Fibroblast of skin of scalp (primary cell): ENCODE measurements at places on chromosomes 2 and 18.
A peak's percentile ranks its signal among the peaks of the same experiment; 100 is the strongest.

GRCh38 chr2:214130114-214130513 lies 280.7 kb upstream of the VWC2L start:
- DNase-seq = no peak

DNA sequence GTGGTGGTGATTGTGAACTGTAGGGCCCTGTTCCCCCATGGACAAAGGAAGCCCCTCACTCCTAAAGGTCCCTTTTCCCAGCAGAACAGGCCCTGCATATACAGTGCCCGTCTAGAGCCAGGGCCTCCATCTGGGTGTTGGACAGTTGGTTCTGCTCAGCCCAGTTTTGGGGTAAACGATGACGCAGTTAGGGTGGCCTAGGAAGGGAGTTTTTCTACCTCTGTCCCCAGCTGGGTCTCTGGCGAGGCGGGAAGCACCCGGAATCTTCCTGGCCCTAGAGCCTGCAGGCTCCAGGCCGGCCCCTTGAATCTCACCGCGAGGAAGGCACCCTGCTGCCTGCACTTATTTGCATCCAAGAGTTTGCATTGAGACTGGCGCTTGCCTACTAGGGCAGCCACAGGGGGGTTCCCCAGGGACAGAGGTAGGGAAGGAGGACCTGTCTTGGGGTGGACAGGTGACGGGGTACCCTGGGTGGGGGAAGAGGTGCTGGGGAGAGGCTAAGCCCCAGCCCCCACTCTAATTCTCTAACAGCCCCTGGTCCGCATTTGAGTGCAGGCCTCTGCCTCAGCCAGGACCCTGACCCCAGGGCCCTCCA lies 529 bp upstream of the MTA3 start:
- peak; percentile 18 for DNase-seq

DNA sequence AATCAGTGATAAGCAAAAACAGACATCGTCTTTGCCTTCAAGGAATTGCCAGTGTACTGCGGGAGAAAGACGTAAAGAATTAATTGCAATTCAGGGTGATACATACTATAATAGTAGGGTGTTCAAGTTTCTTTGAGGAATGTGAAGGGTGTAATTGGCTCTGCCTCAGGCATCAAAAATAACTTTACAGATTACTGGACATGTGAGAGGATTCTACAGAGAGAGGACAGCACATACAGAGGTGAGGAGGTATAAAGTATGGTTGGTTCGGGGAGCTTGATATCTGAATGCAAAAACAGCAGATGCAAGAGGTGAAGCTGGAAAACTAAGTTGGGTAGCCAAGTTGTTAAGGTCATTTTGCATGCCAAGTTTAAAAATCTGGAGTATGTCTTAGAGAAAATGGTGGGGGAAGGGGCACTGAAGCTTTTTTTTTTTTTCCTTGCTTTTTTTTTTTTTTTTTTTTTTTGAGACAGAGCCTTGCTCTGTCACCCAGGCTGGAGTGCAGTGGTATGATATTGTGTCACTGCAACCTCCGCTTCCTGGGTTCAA lies 227.5 kb upstream of the FOSL2 start:
- DNase-seq = no peak

DNA sequence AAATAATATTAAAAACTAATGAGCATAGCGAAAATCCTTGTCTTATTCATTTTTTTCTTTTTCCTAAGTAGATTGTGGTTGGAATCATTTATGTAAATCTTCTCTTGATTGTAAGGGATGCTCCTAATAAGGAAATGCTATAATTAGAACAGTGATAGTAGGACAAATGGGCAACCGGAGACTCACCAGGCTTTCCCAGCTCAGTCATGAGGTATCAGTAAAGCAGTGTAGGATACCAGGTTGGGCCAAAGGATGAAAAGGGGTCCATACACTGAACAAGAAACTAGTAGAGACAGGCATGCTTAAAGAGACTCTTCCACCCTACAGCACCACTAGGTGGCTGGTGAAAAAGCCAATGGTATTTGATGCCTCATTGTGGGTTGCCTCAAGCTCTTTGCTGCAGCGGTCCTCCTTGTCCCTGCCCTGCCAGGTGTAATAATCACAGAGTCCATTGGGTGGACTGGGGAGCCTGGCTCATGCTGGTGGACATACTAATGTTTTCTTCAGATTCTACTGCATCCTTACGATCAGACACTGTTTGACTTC lies 71.4 kb upstream of the FAM98A start:
- no peak for DNase-seq

- DNase-seq = no peak
Observed at GRCh38 chr2:134493797-134494196, 225.0 kb downstream of the TMEM163 start.

DNA sequence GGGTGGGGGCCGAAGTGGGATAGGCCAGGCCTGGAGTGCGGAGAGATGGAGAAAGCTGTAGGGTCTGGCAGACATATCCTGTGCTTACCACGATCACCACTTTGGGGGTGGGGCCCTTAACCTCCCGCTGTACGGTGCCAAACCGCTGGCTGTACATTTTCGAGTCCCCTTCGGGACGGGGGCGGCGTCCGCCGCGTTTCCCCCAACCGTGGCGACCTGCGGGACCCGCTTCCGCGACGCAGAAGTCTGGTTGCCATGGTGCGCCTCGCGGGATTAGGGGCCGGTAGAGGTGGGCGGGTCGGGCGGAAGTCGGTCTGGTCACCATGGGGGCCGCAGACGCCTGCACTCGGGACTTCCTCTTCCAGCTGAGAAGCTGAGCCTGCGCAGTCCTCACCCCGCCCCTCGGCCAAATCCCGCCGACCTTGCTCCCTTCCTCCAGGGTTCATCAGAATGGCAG lies at the start of gene CFAP53:
Gene CFAP53, minus strand, starts transcription at position 248 of the 457 bp plus-strand sequence. Its CDS starts 91 bp downstream, at position 157.
- DNase-seq = peak; percentile 89

DNA sequence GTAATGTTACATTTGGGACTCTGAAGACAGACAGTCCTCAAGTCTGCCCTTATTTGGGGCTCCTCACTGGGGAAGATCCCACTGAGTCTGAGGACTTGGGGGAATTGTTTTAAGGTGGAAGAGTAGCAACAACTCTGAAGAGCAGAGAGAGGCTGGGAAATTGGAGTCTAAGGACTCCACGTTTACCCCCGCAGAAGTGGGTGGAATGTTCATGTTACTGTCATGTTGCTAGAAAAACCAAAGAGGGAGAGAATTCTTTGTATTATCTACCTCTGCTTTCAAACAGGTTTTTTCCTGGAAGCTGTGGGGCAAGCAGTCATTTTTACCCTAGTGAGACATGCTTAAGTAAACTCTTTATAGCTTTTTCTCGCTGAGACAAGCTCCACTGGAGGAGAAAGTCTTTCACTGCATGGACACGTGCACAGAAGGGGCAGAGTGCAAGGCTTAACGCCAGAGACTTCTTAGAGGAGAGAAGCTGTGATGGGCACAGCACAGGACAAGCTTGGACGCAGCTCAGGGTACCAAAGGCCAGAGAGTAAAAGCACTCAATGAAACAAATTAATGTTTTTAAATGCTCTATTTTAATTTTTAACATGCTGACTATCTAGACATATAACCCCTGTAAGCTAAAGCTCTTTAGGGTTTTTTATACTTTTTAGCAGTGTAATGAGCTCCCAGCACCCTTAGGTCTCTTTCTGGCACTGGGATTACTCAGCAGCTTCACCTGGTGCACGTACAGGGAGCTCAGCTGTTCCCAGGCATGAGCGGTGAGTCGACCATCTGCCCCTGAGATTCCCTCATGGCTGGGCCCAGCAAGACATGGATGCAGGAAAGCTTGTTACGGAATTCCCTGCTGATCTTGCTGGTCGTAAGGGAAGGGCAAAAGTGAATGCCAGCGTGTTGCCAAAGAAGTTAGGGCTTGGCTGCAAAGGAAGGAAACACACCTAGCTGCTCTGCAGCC lies 54.5 kb upstream of the BIN1 start:
- no peak for DNase-seq

GRCh38 chr18:79850731-79851130 lies 53.0 kb downstream of the KCNG2 start:
- DNase-seq = no peak

DNA sequence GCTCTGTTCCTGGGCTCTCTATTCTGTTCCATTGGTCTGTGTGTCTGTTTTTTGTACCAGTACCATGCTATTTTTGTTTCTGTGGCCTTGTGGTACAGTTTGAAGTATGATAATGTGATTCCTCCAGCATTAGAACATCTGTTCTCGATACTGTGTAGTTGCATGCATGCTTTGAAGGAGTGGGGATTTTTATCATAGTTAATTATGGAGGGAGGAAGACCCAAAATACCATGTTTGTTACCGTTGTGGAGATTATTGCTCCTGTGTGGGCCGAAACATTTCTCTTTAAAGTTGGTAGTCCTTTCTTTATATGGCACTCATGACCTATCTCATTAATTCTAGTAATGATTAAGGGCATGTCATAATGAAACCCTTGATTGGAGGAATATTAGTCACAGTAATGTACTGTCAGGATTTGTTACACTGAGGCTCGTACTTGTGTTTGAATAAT lies 87.6 kb downstream of the TTC27 start:
- DNase-seq = no peak

- no peak for DNase-seq
Observed at GRCh38 chr2:127901339-127902056, 15.7 kb upstream of the AMMECR1L start.

- no peak for DNase-seq
Observed at GRCh38 chr2:323035-323434, 35.1 kb upstream of the ALKAL2 start.

DNA sequence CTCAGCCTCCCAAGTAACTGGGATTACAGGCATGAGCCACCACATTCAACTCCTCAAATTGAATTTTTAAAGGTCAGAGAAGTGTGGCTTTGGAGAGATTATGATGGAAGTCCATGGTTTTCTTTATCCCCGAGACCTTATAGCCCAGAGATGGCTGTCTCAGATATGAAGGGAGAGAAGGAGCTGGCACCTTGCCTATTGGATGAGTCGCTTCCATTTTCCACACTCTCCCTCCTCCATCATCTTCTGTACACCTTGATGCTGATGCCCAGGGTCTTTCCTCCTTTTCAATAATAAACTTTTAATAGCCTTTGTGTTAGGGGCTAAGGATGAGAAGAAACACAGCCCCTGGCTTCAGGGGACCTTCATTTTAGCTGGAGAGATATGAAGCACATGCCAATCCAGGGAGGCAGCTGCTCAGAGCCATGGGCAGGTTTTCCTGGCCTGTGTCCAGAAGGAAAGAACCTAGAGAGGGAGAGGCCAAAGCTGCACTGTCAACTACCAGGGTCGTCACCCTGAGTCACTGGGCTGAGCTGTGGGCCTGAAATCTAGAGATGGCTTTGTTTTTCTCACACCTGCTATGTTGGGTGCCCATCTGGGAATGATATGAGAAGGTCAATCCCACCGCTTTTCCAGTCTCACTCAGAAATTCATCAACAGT lies 146.0 kb upstream of the SERTAD2 start:
- DNase-seq = no peak

- peak; percentile 21 for DNase-seq
Observed at GRCh38 chr2:225290757-225291400, 108.6 kb upstream of the NYAP2 start.

DNA sequence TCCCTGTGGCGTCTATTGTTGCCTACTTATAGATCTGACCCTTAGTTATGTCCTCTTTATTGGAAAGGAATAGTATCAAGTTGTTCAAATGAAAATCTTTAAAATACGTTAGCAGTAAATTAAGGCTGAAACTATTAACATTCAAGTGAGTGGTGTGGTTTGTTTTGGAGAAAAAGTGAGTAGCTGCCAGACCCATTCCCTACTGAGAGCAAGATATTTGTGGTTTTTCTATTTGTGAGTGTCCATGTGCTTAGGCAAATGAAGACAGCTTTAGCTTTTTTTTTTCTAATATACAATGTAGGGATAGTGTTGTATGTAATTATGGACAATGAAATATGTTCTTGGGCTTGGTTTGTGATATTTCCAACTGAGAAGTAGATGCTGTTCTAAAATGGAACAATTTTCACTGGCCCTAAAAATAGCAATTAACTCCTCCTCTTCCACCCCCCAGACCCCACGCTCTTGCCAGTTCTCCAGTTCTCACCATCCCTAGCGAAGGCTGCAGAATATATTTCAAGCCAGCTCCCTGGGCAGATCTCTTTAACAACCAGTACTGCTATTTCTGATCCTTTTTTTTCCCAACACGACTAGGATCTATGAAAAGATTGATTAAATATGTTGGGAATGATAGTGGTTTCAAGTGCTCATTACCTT lies 83.1 kb downstream of the CCDC85A start:
- peak; percentile 31 for DNase-seq

DNA sequence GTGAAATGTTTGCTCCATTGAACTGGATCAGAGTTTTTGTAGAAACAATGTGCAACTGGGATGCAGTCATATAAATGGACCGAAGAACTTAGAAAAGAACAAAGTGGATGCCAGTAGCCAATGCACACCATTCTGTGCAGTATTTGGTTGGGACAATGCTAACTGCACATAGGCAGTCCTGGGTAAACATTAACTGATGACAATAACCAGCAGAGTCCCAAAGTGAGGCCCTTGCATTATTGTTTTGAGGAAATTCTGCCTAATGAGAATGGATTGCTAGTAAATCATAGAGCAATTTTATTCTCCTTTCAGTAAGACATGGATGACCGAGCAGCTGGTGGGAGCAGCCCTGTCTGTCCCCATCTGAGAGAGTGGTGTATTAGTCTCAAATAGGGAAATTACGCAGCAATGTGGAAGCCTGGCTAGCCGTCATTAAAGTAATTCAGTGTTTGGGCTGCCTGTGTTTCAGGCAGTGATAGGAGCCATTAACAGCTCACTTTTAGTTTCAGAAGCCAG lies 94.9 kb downstream of the KCTD1 start:
- no peak for DNase-seq

GRCh38 chr2:125092276-125093009 lies 1067.4 kb downstream of the CNTNAP5 start:
- DNase-seq = no peak

- DNase-seq = no peak
Observed at GRCh38 chr2:11740723-11741122, 5.7 kb upstream of the LPIN1 start.

GRCh38 chr2:207693641-207694249 lies 17.7 kb upstream of the CCNYL1 start:
- no peak for DNase-seq

- no peak for DNase-seq
Observed at GRCh38 chr2:187075671-187076070, 226.7 kb upstream of the ZSWIM2 start.

DNA sequence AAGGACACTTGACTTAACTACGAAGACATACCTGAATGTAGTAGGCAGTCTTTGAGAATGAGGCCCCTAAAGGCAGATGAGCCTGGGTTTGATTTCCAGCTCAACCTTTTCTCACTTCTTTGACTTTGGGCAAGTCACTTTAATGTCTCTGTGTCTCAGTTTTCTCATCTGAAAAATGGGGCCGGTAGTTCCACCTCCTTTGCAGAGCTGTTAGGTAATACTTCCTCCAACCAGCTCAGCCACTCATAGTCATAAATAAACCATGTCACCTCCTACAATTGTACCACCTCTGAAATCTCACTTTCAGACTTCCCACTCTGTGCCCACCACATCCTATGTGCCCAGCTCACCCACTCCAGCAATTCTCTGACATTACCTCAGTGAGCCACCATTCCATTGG lies 10.4 kb downstream of the ARHGAP25 start:
- no peak for DNase-seq

DNA sequence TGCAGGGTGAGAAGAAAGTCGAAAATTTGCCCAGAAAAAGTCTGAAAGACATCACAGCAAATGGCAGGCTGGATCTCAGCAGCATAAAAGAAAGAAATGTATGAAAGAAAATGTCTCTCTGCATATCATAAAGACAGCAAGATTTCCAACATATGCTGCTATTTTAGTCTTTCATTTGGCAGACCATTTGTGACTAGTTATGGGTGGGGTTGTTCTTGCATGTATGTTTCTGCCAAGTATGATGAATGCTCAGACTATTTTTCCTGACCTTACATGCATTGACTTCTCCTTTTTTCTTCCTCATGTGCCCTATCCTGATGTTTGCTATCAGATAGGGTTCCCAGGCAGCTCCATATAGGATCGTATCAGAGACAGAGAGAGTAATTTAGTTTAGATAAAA lies 58.5 kb upstream of the PARD3B start:
- DNase-seq = peak; percentile 81

GRCh38 chr2:7785700-7786099 lies 868.5 kb downstream of the RNF144A start:
- DNase-seq = no peak
